ENCODE measurements at places on chromosomes 16 and 17.

GRCh38 chr16:54511222-54511731 is 224.7 kb upstream of the IRX3 start:
- DNase-seq: no peak

- DNase-seq: no peak
Measured at GRCh38 chr16:8632675-8633182, 11.2 kb downstream of the METTL22 start.

- DNase-seq: no peak
Measured at GRCh38 chr17:12627177-12627629, 38.5 kb upstream of the MYOCD start.

DNA sequence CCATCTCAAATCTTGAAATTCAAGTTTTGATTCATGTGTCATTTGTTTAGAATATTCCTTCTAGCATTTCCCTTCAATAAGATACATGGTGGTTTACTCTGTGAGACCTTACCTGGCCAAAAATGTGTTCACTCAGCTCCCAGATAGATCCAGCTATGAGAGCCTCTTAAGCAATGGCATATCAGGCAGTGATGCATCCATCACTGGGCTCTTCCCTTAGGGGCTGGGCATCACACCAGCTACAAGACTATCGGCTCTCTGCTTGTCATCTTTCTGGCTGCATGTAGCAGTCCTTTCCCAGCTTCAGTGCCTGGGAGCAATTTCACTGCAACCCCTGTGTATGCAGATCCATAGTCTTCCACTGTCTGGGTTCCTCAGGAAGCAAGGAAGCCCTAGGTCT is 40.6 kb downstream of the GOSR1 start:
- DNase-seq: no peak

DNA sequence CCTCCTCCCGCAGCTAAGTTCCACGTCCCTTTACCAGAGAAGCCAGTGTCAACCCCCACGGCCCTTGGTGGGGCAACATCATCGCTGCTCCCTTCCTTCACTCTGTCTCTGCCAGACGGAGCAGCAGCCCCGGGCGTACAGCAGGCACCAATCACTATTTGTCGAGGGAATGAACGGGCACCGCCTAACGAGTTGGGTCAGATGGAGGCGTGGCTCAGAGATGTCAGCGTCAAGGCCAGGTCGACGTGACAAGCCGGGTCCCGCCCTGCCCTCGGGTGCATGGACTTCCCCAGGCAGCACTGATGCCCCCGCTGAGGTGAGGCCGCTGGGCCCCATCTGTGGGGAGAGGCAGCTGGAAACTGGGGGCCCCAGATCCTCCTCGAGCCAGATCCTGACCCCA is 50.0 kb downstream of the CBFA2T3 start:
- no peak for DNase-seq

DNA sequence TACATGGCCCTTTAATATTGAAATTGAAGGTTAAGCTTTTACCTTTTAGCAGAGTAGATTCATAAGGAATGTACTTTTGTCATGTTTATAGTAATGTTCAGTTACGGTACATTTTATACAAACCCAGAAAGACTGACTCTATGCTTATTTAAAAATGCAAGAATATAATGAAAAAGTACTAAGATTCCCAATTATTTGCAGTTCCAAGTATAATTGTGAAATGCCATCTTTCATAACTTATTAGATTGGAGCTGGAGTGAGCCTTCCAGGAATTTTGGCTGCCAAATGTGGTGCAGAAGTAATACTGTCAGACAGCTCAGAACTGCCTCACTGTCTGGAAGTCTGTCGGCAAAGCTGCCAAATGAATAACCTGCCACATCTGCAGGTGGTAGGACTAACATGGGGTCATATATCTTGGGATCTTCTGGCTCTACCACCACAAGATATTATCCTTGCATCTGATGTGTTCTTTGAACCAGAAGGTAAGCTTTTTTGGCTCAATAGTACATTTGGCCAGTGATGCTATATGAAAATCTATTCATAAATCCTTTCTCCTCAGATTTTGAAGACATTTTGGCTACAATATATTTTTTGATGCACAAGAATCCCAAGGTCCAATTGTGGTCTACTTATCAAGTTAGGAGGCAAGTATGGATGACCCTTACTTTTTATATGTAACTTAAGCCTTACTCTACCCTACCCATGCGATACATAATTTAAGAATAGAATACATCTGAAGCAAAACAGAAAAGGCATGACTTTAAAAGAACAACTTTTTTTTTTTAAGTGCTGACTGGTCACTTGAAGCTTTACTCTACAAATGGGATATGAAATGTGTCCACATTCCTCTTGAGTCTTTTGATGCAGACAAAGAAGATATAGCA is 4.2 kb downstream of the SRSF2 start:
- DNase-seq: no peak

DNA sequence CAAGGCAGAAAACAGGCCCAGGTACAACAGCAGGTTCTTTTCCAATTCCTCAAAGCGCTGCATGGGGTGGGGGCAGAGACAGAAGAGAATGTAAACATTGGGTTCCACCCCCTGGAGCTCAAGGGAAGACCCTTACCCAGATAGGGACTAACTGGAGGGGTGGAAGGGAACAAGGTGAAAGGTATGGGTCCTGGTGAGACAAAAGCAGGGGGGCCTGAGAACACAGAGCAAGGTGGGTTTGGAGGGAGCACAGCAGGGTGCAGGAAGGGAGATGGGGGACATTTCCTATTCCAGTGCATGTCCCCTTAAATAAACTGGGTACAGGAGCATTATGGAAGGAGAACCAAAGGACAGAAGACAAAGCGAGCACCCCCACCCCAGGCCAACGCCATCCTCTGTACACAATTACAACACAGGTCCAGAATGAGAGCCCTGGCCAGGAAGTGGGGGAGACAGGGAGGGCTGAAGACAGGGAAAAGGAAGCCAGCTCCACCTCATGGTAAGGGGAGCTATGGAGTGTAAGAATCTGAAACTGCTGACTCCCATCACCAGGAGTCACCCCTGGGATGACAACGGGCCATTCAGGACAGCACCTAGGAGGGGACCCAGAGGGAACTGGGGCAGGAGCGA is 2.1 kb upstream of the CD2BP2 start:
- DNase-seq: no peak

GRCh38 chr17:61731330-61731729 is 132.0 kb downstream of the BRIP1 start:
- no peak for DNase-seq

- DNase-seq: no peak
Measured at GRCh38 chr17:74429604-74430384, 2.1 kb upstream of the GPRC5C start.

DNA sequence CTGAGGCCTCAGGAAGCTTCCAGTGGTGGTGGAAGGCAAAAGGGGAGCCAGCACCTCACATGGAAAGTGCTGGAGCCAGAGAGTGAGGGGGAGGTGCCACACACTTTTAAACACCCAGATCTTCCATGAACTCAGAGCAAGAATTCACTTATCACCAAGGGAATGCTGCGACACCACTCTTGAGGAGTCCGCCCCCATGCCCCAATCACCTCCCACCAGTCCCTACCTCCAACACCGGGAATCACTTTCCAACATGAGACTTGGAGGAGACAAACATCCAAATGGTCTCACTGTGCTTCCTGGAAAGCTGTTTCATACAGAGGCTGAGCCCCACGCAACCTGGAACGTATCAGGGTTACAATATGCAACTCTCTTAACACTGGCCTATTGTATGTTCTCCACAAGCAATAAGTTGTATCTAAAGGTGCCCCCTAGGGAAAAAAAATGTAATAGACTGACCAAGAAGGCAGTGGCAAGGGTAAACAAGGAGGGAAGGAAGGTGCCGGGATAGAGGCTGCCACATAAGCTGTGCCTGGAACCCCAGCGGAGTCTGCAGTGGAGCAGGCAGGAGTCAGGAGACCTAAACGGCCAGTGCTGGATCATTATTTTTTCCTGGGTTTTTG is 106.7 kb upstream of the FOXF1 start:
- no peak for DNase-seq

- DNase-seq: no peak
Measured at GRCh38 chr17:76734080-76734840, 2.9 kb downstream of the SRSF2 start.

DNA sequence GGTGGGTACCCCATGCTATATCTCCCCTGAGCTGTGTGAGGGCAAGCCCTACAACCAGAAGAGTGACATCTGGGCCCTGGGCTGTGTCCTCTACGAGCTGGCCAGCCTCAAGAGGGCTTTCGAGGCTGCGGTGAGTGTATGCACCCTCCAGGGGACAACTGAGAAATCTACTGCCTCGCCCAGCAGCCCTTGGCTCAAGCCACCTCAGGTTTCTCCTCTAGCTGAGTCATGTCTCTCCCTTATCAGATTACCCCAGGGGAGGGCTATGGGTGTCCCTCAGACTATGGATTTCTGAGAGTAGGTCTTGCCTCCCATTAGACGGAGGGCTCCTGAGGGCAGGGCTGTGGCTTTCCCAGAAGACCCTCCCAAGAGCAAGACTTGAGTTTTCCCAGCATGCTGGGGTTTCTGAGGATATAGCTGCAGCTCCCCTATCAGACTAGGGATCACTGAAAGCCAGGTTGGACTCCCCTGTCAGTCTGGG is 6.7 kb downstream of the NEK8 start:
- no peak for DNase-seq

GRCh38 chr17:39001703-39002637 is 34.8 kb upstream of the FBXO47 start:
- no peak for DNase-seq

GRCh38 chr17:18261146-18261515 is 669 bp downstream of the MIEF2 start:
- no peak for DNase-seq

DNA sequence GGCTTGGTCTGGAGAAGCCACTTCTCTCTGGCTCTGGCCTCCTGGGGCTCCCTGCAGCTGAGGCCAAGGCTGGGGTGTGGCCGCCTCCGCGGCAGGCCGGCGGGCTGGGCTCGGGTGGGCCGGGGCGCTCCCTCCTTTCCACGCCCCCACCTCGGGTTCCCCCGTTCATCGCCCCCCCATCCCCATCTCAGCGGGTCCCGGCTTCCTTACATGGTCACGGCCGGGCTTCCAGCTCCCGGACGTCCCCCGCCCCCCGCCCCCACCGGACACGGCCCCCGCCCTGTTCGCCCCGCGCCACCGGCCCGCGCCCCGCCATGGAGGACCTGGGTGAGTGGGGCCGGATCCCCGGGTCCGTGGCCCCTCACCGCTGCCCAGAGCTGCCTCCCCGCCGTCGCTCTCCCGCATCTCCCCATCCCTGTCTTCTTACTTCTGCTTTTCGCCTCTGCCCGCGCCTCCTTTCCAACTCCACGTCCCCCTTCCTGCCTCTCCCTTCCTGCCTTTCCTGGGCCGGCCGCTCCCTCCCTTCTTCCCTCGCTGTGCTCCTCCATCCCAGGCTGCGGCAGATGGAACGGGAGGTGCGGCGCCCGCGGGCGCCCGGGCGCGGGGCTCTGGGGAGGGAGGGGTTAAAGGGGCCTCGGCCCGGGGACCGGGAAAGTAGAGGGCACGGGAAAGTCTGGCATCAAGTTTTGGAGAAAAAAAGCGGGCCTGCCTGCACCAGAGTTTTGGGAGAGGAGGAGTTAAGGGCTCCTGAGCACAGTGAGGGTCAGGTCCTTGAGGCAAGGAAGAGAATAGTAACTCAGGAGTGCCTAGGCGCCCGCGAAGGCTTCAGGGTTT is at the start of gene TGFB1I1:
Gene TGFB1I1 (plus strand): TSS at position 278 of the 834 bp plus-strand sequence. CDS start 37 bp downstream, at position 315.
- DNase-seq: no peak

GRCh38 chr17:79778504-79779083 is 646 bp downstream of the CBX2 start:
- no peak for DNase-seq

- DNase-seq: no peak
Measured at GRCh38 chr16:27103954-27104353, 37.2 kb downstream of the C16orf82 start.

DNA sequence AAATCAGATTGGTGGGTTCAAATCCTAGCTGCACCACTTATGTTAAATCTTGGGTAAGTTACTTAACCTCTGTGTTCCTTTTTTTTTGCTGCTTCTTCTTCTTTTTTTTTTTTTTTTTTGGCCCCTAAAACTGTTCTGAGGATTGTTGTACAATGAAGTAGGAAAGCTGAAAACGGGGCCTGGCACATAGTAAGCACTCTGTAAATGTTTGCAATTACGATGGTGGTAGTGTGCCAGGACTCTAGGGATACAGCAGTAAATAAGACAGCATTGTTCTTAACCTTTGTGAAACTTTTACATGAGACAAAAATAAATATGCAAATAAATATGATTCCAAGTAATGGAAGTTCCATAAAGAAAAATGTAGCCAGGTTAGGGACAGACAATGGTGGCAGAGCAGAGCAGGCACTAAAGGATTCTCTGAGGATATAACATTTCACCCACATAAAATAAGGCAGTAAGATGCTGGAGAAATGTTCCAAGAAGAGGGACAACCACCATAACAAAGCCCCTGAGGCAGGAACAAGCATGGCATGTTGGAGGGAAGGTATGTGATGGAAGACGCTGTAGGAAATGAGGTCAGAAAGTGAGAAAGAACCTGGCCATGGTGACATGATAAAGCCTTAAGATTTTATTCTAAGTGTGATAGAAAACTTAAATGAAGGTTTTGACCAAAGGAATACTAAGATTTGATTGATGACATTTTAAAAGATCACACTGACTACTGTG is 127.3 kb downstream of the NLK start:
- no peak for DNase-seq

GRCh38 chr17:83090444-83091256 is 11.2 kb downstream of the METRNL start:
- DNase-seq: no peak

DNA sequence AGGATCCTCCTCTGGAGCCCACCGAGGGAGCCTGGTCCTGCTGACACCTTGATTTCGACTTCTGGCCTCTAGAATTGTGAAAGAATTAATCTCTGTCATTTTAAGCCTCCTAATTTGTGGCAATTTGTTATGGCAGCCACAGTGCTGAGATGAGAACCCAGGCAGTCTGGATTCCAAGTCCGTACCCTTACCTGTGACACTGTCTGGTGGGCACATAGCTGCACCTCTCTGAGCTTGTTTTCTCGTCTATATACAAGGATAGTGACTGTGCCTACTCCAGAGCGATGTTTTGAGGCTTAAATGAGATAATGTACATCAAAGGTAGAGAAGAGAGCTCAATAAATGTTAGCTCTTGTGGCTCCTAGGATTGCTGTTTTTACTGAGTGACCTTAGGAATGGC is 128.4 kb upstream of the MPHOSPH6 start:
- no peak for DNase-seq

- no peak for DNase-seq
Measured at GRCh38 chr16:66229651-66230050, 136.8 kb upstream of the CDH5 start.

DNA sequence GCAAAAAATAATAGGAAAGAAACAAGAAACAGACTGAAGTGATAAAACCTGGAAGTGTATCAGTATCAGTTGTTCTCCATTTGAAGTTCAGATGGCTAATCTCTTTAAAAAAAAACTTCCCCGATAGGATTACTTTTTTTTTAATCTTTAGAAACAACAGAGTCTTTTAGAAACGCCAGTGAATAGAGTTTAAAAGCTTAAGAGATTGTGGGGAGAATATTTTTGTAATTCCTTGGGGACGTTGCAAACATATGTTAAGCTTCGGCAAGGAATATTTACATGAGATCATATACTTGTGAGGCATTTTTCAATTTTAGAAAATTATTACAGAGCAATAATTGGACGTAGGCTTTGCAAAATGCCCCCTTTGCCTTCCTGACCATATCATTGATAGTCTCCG is 13.2 kb downstream of the MAF start:
- no peak for DNase-seq
